ENCODE measurements at places on chromosomes 3 and 15.
A peak's percentile ranks its signal among the peaks of the same experiment; 100 is the strongest.

DNA sequence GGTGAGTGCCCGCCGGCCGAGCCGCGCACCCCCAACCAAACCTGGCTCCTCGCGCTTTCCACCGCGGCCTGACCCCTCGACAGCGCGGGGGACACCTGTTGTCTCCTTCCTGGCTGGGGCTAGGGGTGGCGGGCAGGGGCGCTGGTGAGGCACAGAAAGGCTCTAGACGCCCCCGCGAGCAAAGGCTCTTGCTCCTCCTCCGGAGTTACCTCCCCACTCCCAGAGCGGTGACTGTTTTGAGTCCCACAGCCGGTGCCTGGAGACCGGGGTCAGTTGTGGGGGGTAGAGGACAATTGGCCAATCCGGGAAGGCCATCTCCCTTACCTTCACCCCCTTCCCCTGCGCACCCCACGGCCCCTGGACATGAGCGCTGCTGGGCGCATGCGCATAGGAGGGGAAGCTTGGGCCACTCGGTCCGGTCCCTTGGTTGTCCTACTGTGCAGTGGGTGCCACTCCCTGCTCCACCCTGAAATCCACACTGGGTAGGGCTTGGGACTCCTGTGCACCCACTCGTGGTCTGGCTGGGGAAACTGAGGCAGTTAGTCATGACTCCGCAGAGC, 554 bp downstream of the CHST13 start:
- DNase-seq: peak; percentile 75

GRCh38 chr3:136109499-136109898, 86.6 kb downstream of the MSL2 start:
- DNase-seq: no peak

GRCh38 chr15:67100801-67101581, 35.6 kb downstream of the SMAD3 start:
- no peak for DNase-seq

DNA sequence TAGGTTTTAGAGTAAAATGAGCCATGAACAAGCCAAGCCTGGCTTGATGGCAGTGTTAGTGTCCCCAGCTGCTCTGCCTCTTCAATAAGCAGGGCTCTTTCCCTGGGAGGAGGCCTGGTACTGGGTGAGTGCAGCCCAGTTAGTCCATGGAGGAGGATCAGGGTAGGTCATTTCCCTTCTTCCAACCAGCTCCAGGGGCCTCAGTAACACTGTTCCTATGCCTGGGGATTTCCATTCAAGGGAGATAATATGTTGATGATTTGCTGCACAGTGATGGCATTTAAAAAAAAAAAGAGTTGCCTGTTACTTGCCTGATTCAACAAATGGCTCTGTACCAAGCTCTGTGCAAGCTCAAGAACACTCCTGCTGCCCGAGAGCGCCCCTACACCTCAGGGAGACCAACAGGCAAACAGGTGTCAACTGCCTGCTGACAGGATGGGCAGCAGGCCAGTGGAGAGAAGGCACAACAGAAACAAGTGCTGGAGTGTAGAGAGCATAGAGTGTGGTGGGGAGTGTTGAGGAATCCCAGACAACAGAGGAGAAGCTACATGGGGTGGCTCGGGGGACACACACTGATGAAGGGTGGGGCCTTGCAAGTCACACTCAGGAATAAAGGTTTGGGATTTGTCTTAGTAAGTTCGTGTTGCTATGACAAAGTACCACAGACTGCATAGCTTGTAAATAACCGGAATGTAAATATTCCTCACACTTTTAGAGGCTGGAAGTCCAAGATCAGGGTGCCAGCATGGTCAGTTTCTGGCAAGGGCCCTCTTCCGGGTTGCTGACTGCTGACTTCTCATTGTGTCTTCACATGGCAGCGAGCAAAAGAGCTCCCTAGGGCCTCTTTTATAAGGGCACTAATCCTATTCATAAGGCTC, 78.6 kb upstream of the PXYLP1 start:
- DNase-seq: no peak

DNA sequence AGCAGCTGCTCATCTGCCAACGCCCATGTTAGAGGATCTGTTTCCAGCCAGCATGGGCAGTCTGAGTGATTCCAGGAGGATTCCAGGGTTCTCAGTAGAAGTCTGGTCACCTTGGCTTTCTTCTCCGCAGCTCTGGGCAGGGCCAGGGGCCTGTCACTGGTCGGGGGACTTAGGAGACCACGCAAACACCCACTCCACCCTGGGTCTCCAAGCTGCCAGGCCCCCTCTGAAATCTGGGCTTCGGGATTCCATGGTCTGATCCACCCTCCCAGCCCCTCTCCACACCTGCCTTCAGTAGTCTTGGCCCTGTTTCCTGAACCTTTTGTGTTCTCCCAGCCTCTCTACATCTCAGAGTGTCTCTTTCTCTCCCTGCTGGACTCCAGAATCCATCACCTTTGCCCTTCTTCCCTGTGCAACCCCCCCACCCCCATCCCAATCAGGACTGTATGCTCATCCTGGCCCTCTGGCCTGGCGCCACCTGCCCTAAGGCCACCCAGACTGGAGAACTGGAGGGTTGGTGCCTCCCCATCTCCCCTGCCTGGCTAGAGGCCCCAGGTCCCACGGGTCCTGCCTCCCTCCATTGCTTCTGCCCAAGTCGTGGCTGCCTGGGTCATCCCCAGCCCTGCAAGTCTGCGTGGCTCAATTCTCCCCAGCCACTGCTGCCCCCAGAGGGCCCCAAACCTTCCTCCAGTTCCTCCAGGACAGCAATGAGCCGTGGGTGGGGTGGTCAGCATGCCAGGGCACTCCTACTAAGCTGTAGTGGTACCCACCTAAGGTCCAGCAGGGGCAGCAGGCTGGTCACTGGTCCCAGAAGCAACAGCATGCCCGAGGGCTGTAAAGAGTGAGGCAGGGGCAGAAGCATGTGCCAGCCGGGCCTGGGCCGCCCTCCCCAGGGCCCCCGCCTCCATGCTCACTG, 102.8 kb downstream of the TBC1D2B start:
- DNase-seq: no peak

GRCh38 chr15:101129851-101130380, 121.9 kb downstream of the CHSY1 start:
- DNase-seq: no peak

DNA sequence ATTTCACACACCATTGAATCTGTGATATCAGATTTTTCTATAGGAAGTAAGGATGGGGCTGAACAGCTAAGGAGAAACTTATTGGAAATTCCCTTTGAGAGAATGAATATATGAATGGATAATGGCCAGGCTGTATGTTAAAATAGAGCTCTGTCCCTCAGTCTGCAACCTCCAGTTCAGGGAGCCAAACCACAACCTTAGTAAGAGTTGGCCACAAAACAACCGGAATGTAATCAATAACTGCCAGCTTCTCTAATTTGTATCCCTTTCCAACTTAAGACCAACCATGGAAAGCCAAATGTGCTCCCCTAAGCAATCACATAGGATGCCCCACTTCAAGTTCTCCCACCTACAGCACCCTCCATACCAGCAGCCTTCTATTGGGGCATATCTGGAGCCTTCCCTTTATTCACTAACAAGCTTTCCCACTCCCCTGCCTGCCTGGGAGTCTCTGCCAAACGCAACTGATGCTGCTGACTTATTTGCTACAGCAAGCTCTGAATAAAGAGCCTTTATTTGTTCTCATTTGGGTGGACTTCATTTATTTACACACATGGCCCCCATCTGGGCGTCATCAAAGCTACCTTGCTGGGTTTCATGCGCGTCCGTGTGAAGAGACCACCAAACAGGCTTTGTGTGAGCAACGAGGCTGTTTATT, 75.4 kb upstream of the LARS2 start:
- DNase-seq: no peak
